ENCODE measurements at places on chromosomes 4 and X. TPM values are rescaled to one million over a fixed set of nuclear protein-coding genes. Genes with fewer than 3 reads are reported as not detected.

GRCh38 chr4:105387466-105387865 is 86.4 kb downstream of the PPA2 start:
- H3K36me3 ChIP-seq, result peaks cover 23% of the 10 kb centered on the region

DNA sequence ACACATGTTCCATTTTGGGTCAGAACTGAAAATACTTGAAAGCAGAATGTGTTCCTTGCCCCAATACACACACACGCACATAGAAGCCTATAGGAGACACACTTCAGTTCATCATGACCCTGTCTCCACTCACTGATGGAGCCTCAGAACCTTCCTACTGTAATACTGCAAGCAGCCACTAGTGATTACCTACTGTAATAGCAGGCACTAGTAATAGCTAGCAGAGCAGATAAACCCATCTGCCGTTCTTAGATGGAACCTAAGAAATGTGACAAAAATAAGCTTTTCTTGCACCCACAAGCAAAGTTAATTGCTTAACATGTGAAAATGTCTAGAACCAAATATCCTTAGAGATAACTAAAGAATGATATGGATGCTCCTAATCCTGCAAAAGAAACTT is 13.6 kb downstream of the AMTN start:
- H3K36me3 ChIP-seq, result no peaks in the 10 kb centered on the region
- no peak overlapping the region for H3K4me3 ChIP-seq
- H3K27ac ChIP-seq, result no peak overlapping the region
- peaks cover 3% of the 10 kb centered on the region for H3K27me3 ChIP-seq
- no peak for DNase-seq
- H3K4me1 ChIP-seq, result no peaks in the 10 kb centered on the region

GRCh38 chrX:10939424-10939823 is 171.7 kb upstream of the HCCS start:
- H3K4me3 ChIP-seq, result no peak overlapping the region
- no peak overlapping the region for H3K27ac ChIP-seq
- no peak for DNase-seq
- no peaks in the 10 kb centered on the region for H3K27me3 ChIP-seq
- H3K4me1 ChIP-seq, result no peaks in the 10 kb centered on the region

GRCh38 chr4:185573651-185574199 is 38.4 kb upstream of the PDLIM3 start:
- H3K4me1 ChIP-seq, result peaks cover 28% of the 10 kb centered on the region
- peak overlapping the region; percentile 86 for H3K27ac ChIP-seq
- no peaks in the 10 kb centered on the region for H3K27me3 ChIP-seq
- H3K36me3 ChIP-seq, result no peaks in the 10 kb centered on the region

DNA sequence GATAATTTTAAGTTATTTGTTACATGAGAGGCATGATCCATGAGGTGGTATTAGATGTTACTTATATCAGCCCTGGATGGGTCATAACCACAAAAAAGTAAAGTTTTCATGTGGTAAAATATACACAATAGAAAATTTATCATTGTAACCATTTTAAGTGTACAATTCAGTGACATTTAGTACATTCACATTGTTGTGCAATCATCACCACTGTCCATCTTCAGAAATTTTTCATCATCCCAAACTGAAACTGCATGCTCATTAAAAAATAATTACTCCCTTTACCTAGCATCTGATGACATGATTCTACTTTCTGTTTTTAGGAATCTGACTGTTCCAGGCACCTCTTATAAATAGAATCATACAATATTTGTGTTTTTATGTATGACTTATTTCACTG is 11.2 kb downstream of the GK2 start:
- DNase-seq, result no peak
- no peaks in the 10 kb centered on the region for H3K36me3 ChIP-seq
- H3K4me3 ChIP-seq, result no peak overlapping the region
- H3K4me1 ChIP-seq, result no peaks in the 10 kb centered on the region

DNA sequence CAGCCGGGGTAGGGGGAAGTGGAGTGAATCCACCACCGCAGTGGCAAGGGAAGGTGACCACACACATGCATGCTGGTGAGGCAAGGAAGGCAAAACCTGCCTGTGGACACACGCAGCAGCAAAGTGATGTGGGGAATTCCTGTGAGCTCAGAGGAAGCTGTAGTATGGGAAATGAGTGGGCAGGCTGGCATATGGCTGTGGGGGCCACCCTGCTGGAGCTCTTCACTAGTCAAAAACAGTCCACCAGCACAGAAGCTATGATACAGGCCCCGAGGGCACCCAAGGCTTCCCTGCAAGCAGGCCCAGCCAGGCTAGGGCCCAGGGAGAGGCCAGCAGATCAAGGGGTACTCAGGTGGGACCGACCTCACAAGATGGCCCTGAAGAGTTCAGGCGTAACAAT is 239.1 kb downstream of the CHM start:
- DNase-seq, result no peak
- no peaks in the 10 kb centered on the region for H3K27me3 ChIP-seq
- no peaks in the 10 kb centered on the region for H3K4me1 ChIP-seq
- no peak overlapping the region for H3K4me3 ChIP-seq

TLR10 gene
- not detected for total RNA-seq
